Activated naive CD8-positive, alpha-beta T cell treated with anti-CD3 and anti-CD28 coated beads for 36 hours (primary cell): ENCODE measurements at places on chromosomes 6 and 20.

- DNase-seq = no peak
These were observed 4.4 kb downstream of the TAP1 start for GRCh38 chr6:32849126-32849525.

DNA sequence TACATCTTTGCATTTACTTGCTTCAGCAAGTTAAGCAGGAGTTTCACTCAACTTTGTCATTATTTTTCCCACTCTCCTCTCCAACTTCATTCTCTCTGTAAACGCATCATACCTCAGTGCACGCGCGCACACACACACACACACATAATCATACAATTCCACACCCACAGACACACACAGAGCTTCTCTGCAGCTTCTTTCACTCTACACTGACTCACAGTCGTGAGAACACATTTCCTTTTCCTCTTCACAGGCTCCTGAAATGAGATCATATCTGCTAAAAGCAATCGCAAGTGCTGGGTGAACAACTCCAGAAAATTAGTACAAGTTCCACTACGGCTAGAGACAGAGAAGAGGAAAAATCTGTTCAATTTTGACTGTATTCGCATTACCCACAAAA lies 215.4 kb downstream of the PTPRT start:
- no peak for DNase-seq

GRCh38 chr6:63787021-63787420 lies 151.4 kb downstream of the PHF3 start:
- no peak for DNase-seq

DNA sequence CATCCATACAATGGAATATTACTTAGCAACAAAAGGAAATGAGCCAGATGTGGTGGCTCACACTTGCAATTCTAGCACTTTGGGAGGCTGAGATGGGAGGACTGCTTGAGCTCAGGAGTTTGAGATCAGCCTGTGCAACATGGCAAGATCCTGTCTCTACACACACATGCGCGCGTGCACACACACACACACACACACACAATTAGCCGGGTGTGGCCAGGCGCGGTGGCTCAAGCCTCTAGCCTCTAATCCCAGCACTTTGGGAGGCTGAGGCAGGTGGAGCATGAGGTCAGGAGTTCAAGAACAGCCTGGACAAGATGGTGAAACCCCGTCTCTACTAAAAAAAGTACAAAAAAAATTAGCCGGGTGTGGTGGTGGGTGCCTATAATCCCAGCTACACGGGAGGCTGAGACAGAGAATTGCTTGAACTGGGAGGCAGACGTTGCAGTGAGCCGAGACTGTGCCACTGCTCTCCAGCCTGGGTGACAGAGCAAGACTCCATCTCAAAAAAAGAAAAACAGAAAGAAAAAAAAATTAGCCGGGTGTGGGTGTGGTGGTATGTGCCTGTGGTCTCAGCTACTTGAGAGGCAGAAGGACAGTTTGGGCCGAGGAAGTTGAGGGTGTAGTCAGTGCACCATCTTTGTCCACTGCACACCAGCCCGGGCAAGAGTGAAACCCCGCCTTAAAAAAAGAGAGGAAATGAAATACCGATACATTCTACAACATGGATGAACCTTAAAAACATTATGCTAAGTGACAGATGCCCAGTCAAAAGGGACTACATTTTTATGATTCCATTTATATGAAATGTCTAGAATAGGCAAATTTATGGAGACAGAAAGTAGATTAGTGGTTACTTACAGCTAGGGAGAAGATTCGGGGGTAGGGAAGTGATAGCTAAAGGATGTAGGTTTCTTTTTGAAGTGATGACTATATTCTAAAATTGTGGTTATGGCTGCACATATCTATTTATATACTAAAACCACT lies 52.5 kb downstream of the RBL1 start:
- DNase-seq = peak; percentile 46

GRCh38 chr20:24777746-24778145 lies 171.3 kb upstream of the CST7 start:
- no peak for DNase-seq

DNA sequence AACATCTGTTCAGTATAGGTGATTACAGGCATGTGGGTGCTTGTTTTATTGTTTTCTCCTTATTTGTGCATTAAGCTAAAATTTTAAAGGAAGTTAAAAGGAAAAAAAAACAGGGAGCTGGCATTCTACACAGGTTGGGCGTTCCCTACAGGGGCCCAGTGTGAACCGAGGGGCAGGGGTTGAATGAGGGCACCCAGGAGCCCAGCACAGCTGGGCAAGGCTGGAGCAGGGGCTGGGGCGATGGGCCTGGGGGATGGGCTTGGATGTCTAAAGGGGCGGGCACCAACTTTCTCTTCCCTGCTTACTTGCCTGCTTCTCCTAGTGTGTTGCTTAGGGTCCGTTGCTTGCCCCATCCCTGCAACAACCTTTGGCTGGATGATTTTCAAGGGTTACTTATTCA lies 230.2 kb upstream of the RNF24 start:
- DNase-seq = no peak

GRCh38 chr20:34579191-34579978 lies 20.9 kb downstream of the MAP1LC3A start:
- DNase-seq = no peak

DNA sequence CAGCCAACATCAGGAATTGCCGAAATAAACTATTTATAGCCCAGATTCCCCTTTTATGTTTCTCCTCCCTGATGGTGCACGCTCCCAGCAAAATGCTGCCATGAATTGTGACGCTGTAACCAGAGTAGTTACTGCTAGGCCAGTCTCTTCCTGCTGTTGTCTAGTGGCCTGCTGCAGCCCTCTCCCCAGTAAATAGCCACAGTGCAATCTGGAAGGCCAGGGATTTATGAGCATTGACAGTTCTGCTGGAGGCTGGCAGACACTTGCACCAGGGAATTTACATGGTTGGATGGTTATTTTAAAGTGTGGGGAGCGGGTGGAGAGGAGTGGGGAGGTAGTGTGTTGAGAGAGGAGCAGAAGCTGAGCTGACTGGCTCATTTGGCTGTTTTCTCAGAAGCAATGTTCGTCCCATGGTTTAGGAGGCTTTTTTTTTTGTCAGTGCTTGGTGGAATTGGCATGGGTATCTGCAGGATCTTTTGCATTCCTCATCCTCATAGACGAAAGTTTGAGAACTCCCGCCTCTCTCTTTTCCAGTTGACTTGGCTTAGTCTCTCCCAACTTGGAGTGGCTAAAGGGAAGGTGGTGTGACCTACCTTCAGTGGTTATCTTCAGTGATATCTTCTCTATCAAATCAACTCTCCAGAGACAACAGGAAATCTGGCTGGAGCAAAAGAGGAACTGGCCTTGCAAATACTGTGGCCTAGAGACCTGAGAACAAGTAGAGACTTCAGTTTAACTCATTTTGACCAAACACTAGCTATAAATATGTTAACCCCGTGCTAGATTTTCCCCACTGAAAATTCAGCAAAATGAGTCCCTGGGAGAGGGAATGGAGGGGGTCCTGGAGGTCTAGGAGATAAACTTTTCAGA lies 99.3 kb upstream of the VSTM2L start:
- DNase-seq = no peak

DNA sequence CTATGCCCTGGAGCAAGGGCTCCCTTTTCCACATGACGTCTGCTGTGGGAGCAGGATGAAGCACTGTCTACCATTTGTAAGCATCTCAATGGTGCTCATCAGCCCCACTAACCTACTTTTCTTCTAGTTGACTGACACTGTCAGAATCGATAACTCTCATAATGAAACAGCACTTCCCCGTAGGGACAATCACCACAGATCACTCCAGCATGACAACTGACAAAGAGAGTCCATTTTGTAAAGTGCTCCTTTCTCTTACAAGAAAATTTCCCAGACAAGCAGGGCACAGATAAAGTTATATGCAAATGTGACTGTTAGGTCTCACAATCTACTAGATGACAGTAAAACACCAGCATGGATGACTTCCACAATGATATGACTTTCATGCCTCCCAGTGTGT lies 46.4 kb downstream of the HEBP2 start:
- no peak for DNase-seq

DNA sequence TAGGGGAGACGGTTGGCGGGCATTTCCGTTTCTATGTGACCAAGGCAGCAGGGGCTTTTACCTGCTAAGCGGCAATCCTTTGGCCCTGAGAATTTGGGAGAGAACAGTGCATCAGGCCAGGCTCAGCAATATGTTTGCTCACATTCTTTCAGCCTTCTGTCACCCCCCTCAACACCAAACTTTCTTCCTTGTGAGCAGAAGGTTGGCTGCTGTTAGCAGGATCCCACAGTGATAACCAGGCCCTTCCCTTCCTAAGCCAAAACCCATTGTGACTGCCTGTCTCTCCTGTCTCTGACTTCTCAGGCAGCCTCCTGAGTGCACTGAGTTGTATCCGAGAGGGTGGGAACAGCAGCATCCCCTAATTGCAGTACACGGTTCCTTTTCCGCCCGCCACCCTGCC lies 43.7 kb downstream of the STK35 start:
- no peak for DNase-seq

DNA sequence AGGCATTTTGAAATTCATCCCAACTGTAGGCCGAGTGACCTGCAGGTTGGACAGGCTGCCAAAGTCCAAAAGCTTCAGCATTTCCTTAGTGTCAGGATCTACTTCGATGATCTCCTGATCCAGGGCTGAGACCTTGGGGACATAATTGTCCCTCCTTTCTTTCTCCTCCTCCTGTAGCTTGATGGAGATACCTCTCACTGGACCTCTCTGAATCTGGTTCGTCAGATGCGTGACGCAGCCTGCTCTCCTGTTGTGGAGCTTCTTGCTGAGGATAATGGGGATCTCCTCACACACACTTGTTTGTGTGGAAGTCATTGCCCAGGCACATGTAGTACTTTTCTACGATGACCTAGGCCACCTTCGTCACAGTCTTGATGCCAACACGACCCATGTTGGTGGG lies 1.5 kb upstream of the MAS1L start:
- no peak for DNase-seq
